ENCODE measurements at places on chromosomes 3 and 15.

- DNase-seq = no peak
These were observed 742 bp downstream of the CAMKV start for GRCh38 chr3:49868862-49869466.

- DNase-seq = no peak
These were observed 387.2 kb upstream of the SGO1 start for GRCh38 chr3:20573175-20573574.

GRCh38 chr15:93105485-93105884 lies 16.5 kb upstream of the RGMA start:
- DNase-seq = no peak

- DNase-seq = no peak
These were observed 30.6 kb downstream of the FLNB start for GRCh38 chr3:58038675-58039292.

GRCh38 chr3:114112696-114113095 lies 56.2 kb downstream of the QTRT2 start:
- DNase-seq = no peak

DNA sequence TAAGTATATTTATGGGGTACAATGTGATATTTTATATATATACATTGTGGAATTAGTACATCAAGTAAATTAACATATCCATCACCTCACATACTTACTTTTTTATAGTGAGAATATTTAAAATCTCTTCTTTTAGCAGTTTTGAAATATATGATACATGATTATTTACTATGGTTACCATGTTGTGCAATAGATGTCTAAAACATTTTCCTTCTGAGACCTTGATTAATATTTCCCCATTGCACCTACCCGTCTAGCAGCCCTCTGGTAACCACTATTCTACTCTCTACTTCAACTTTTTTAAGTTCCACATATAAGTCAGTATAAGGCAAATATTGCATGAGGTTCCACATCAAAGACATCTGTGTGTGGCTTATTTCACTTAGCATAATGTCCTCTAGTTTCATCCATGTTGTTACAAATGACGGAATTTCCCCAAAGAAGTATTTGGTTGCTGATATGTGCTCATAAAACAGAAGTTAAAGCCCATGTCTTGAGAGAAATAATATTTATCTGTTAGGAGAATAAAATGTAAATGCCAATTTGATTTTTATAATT lies 29.6 kb upstream of the NFKBIZ start:
- no peak for DNase-seq

- no peak for DNase-seq
These were observed 20.0 kb downstream of the SLC35G2 start for GRCh38 chr3:136838641-136839555.

DNA sequence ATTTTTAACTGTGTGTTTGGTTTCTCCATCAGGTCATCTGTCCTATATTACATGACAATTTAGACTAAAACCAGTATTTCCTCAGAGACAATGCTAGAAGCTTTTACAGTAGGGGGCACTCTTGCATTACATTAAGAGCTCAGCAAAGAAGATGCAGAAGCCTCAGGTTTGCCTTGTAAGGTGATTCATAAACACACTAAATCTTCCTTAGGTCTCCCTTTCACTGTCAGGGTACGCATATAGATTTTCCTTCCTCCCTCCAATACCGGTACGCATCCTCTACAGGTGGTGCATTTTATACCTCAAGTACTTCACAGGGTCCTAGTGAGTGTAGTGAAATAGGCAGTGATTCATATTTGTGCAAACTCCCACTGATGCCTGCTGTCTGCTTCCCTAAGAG lies 46.5 kb downstream of the CD86 start:
- DNase-seq = peak; percentile 21

GRCh38 chr3:9934235-9934621 lies 594 bp downstream of the CRELD1 start:
- DNase-seq = no peak

- DNase-seq = peak; percentile 51
These were observed at the start of gene SLC22A14 for GRCh38 chr3:38281895-38282686. Gene SLC22A14, plus strand, starts transcription at chr3:38282294. Its CDS starts 23,733 bp downstream, at chr3:38306027.

- no peak for DNase-seq
These were observed 462.2 kb upstream of the RARB start for GRCh38 chr3:24965706-24966385.

DNA sequence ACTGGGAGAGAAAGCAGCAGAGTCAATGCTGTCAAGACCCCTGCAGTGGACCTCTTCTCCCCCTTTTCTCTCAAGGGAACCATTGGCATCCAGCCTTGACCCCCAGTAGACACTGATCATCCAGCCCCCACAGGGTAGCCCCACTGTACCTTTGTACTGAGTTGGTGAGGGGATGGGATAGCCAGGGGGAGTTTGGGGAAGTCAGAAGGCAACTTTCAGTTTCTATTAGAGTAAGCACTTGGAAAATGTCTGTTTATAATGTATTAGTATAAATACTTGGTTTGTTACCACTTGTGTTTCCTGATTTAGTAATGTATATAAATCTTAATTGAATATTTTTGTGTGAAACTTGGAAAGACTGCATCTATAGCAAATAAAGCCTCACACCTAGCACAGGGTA lies 25.0 kb downstream of the DAG1 start:
- DNase-seq = no peak

DNA sequence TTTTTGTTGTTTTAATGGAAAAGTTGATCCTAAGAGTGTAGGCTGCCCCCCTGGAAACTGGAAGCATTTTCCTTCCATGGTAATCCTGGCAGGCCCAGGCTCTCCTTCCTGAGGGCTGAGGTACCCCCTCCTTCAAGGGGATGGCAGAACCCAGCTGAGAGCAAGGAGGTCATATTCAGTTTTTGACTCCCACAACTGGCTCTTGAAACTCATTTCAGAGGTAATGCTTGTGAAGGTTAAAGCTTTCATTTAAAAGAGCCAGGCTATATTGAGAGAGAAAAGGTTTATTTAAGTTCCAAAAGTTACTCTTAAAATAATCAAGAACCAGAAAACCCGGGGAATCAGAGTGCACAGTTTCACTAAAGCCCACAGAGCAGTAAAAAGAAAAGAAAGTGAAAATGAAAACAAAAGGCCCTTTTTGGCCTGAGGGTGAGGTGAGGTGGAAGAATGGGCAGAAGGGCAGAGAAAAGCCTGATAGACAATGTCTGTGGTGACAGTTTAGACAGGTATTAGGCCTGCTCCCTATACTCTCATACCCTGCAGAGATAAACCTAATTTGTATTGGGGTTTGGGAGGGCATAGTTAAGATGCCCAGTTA lies 47.0 kb upstream of the RBP1 start:
- DNase-seq = no peak

DNA sequence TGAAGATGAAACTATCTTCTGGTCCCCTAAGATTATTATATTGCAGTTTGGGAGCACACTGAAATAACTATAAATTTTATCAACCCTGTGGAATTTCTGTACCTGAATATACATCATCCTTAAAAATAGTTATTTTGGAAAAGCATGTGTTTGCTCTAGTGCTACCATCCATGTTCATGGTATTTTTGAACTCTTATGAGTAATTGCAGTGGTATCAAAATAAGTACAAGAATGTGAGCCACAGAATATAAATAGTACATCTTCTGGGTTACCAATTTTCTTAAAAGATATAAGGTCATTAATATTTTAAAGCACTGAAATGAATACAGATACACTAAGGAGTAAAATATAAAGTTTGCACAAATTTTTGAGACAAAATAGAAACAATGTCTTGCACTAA lies 206.5 kb downstream of the CBLB start:
- DNase-seq = no peak

DNA sequence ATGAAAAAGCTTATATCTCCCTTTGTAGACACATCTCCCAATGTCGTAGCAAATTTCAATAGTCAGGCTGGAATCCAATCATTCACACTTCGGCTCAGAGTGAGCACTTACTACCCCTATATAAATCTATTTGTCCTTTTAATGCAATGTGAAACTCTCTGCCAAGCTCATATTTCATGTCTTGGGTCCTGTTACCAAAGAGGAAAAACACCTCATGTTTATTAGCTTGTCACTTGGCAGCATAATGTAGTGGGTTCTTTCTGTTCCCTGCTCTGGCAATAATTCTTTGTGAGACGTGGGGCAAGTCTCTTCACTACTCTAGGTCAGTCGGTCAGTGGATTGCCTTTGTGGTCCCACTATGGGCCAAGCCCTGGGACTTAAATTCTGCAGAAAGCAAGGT lies 107.1 kb downstream of the SRGAP3 start:
- no peak for DNase-seq

GRCh38 chr15:38587214-38587613 lies 22.6 kb upstream of the RASGRP1 start:
- no peak for DNase-seq

GRCh38 chr15:66808181-66808824 lies 106.3 kb downstream of the SMAD6 start:
- no peak for DNase-seq

- DNase-seq = no peak
These were observed 384.3 kb upstream of the EPHA6 start for GRCh38 chr3:96430079-96430478.

GRCh38 chr15:23857028-23857641 lies 170.0 kb upstream of the NDN start:
- DNase-seq = peak; percentile 44

DNA sequence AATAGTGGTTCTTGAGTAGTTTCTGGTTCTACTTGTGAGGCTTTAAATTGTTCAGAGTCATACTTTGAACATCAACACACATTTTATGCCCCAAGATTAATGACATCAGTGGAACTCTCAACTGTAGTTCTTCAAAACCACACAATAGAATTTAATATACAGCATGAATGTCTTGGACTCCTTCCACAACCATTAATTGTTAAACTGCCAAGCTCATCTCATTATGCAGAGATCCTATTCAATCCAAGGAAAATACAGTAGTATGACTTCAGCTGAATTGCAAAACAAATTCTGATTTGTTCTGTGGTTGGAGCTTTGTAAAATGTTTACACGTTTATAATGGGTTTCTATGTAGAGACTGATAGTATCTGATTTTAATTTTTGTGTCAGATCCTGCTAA lies 199.2 kb upstream of the SLC2A2 start:
- DNase-seq = no peak

GRCh38 chr15:43922021-43922420 lies 95.2 kb downstream of the WDR76 start:
- no peak for DNase-seq

- peak; percentile 80 for DNase-seq
These were observed 602 bp upstream of the ATP2B2 start for GRCh38 chr3:10505791-10506585.

DNA sequence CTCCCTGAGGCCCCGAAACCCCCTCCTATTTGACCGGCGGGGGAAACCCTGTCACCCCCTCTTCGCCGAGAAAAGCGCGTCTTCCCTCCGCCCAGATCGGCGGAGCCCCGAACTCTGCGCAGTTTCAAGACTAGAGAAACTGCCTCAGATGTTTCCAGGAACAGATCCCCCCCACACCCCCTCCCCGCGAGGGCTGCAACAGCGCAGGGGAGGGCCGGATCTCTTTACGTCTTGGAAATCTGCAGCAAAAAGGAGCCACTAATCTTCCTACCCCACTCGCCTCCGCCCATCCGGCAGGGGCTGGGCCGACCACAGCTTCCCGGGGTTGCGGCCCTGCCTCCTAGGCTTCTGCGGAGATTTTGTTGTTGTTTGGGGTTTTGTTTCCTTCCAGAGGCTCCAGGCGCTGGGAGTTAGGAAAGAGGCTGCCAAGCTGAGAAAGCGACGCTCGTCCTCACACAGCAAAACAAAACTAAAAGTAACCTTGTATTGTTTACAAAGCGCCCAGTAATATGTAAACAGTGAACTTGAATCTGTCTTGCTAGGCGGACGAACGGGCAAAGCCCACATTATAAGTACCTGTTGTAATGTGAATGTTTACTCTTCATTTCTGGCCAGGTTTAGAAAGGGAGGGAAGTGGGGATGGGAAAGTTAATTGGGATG lies 2.2 kb downstream of the FOXB1 start:
- DNase-seq = no peak

DNA sequence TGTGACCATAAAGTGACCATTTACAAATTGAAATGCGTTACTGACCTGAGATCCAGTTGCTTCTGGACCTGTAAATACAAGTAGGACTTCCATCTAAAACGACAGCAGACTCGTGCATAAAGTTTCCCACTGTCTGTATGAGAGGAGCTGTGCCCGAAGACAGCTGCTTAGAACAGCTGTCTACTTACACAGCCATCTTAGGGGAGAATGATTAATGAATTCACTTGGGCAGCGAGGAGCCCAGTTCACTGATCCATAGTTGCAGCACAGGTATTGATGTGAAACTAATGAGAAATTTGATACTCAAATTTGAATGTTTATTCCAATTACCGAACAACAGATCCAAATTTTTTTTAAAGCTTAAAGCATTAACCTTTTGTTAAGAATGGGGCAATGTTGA lies 748.1 kb downstream of the NR2F2 start:
- no peak for DNase-seq

GRCh38 chr3:135163701-135164100 lies 368.6 kb downstream of the EPHB1 start:
- DNase-seq = no peak

- no peak for DNase-seq
These were observed 626.8 kb downstream of the GRM7 start for GRCh38 chr3:7487763-7488162.

GRCh38 chr3:112873632-112874031 lies 27.0 kb upstream of the CD200R1L start:
- no peak for DNase-seq

GRCh38 chr3:31966978-31967591 lies 14.0 kb downstream of the OSBPL10 start:
- DNase-seq = no peak

GRCh38 chr3:14570089-14570488 lies 29.9 kb upstream of the GRIP2 start:
- DNase-seq = no peak

DNA sequence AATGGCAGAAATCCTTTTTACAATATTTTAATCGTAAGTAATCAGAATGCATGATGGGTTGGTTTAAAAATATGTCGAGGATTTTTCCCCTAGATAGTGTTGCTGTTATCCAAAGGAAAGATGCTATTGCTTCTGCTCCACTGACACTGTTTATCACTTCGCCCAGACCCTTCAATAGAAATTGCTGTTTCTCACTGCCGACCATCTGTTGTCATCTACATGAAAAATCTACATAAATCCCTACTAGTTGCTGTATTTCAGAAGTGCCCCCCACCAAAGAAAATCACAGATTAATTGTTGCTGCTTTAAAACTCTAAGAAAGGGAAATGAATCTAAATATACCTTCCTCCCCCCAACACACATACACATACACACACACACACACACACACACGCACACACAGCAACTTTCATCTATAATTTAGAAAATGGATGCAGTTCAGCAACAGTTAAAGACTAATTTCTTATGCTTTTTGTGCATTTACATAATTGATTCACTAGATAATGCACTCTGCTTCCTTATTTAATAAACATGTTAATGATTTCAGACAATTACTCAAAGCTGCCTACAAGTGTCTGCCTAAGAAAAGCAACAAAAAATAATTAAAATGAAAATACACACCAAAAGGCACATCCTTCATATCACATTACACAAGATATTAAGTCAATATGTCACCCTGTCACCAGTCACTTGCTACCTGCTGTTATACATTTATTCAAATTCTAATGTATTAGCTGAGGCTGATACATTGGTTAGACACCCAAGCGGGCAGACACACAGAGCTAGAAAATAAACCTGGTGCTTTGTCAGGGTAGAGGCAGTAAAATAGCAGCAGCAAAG lies 82.8 kb downstream of the RORA start:
- DNase-seq = no peak

- peak; percentile 82 for DNase-seq
These were observed 2.9 kb upstream of the SMAD3 start for GRCh38 chr15:67062369-67062985.

- DNase-seq = no peak
These were observed 52.7 kb downstream of the SLC25A36 start for GRCh38 chr3:140994316-140994715.
